ENCODE measurements at places on chromosomes 2 and 18.

GRCh38 chr18:29840089-29840488 is 1202.5 kb downstream of the DSC3 start:
- DNase-seq = no peak

DNA sequence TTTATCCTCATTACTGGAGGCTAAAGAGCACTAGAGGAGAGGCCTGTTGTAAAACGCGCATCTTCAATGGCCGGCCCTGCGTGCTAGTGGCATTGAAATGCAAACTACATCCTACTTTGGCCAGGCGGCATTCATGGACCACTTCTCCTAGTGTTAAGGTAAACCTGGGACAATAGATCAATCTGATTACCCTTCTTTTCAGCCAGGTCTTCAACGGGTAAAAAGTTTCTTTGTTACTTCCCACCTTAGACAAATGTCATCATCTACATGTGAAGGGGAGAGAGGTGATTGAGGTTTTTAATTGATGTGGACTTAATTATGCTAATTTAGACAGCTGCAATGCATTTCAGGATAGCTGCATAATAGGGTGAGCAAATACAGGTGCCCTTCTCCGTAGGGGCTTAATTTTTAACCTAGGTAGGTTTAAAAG is 628.0 kb downstream of the ZEB2 start:
- DNase-seq = no peak

DNA sequence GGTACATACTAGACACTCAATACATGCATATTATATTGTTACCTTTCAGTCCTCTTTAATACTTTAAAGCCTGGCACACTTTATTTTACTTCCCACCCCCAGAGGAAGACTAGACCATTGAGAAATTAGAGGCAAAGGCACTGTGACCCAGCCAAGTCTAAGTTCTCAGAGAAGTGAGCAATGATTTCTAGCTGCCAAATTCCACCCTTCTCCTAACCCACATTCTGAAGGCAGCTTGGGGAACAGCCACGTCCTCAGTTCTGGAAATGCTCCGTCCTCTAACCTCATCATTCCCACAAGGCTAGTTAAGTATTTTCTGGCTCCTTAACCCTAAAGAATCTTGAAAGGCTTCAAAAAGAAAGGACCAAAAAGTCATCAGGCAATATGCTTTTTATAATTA is 86.6 kb downstream of the COL5A2 start:
- DNase-seq = no peak

DNA sequence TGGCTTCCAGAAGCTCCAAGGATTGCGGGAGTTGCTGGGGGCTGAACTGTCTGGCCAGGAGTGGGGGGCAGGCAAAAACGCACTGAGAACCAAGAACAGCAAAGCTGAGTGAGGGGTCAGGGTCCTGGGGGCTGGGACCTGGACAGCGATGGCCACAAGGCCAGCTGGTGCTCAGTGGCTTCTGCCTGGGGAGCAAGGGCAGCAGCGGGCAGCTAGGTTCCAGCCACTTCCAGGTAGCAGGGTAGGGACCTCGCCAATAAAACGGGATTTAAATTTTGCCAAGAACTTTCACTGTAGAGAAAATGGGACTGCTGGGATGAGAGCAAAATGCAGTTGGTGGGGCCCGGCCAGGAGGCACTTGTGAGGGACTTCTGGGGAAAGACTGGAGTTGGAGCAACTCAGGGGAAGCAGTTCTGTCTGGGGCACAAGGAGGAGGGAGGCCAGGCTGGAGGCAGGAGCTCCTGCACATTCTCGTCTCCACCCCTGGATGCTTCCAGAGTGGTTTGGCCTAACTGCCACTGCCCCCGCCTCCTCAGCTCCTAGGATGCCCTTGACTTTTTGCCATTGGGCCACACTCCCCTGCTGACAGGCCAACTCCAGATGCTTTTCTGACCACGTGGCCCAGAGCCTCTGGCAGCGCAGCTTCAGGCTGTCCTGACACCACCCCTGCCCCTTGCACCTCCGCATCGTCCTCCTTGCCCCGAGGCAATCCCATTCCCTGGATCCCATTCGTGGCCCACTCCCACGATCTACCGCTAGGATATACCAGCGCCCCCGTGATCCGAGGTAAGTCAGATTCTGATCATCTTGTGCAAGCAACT is 5.5 kb upstream of the CCDC74A start:
- no peak for DNase-seq

DNA sequence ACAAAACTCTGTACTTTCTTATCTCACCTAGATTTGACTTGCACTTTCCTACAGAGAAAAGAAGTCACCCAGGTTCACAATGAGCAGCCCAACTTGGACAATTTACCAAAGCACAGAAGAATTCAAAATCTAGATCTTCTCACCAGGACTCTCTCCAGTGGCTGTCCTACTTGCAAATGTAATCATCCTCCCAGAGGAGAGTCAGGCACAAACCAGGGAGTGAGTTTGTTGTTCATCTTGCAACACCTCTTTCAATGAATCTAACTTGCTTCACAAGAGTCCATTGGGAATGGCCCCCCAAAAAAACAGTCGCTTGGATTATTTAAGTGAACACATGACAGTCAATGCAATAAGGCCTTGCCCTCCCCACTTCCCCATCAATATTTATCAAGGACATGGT is 144.6 kb downstream of the ATL2 start:
- DNase-seq = no peak

GRCh38 chr2:33681364-33681757 is 82.3 kb upstream of the FAM98A start:
- no peak for DNase-seq

DNA sequence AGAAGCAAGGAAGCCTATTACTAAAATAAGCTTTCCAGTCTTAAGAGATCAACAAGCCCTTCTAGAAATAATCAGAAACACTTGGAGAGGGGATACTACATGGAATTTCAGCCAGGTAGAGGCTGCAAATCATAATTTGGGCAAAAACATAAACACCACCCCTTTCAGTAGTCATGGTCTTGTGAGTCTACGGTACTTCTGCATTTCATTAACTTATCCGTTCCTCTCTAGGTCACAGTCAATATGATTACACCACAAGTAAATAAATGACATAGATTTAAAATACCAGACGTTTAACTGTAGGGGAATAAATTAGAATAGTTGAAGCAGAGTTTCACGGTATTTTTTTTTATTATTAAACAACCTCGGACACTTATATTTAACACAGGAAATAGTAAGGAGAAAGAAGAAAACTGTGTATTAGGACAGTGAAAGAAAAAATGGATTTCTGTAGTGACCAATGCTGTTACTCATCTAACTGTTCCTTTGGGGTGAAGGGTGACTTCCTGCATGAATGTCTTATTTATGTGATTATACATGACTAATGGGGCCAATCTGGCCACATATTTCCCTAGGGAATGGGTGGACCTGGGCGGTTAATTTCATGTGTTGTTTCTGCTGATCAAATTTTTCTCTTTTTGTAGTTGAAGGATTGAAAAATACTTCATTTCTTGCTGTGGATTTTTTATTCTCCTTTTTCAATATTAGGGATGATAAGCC is 456.6 kb upstream of the UBE2E3 start:
- no peak for DNase-seq

GRCh38 chr2:149819356-149819957 is 231.9 kb upstream of the MMADHC start:
- DNase-seq = no peak

DNA sequence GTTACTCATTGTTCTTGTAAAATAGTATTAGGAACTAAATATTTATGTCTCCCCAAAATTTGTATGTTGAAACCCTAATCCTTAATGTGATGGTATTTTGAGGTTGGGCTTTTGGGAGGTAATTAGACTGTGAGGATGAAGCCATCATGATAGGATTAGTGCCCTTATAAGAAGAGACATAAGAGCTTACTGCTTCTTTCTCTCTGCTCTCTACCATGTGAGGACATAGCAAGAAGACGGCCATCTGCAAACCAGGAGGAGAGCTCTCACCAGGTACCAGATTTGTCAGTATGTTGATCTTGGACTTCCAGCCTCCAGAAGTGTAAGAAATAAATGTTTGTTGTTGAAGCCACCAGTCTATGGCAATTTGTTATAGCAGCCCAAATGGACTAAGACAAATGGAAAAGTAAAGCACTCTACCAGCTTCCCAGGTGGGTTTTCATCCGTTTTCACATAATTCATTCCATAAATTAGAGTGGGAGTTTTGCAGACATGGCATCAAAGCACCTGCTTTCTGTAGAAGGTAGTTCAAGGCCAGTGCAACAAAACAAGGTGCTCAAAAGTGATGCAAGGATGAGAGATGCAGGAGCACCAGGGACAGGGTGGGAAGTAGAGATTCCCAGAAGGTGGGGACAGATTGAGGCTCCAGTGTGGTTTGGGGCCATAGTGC is 70.7 kb downstream of the MYCN start:
- no peak for DNase-seq

GRCh38 chr2:240458900-240459391 is 23.5 kb downstream of the GPC1 start:
- no peak for DNase-seq

Measured in stimulated activated CD8-positive, alpha-beta memory T cell treated with anti-CD3 and anti-CD28 coated beads, Interleukin-4, amount 100 ng/mL, for 4 hours (primary cell).